ENCODE measurements at places on chromosomes 4 and X. TPM values are rescaled to one million over a fixed set of nuclear protein-coding genes. Genes with fewer than 3 reads are reported as not detected.

DNA sequence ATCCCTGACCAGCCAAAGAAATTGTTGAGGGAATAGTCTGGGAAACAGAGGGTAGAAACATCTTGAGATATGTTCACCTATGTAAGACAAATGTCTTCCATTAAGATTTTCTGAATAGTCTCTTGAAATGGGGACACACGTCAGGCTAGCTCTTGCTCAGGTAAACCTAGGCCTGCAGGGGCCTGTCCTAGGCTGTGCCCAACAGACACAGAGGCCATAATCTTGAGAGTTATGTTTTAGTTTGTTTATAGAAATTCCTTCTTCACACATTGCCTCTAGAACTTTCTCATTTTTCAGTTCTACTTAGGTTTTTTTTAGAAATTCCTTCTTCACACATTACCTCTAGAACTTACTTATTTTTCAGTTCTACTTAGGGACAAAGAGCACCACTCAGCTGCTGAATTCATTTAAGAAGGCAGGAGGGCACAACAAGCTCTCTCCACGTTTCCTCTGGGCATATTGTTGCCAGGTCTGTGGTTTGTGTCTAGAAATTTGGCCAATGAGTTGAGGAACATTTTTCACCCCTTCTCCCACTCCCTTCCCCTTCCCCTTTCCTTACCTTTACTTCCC lies 94.9 kb downstream of the ARHGAP24 start:
- peaks cover 2% of the 10 kb centered on the region for H3K4me1 ChIP-seq
- no peak overlapping the region for H3K4me3 ChIP-seq
- no peak for DNase-seq

- DNase-seq, result no peak
- no peaks in the 10 kb centered on the region for H3K27me3 ChIP-seq
- no peak overlapping the region for H3K4me3 ChIP-seq
- no peaks in the 10 kb centered on the region for H3K4me1 ChIP-seq
- no peaks in the 10 kb centered on the region for H3K36me3 ChIP-seq
These were observed 171.8 kb downstream of the ARAP2 start for GRCh38 chr4:36072529-36072928.

GRCh38 chr4:147768113-147768512 lies 36.2 kb downstream of the ARHGAP10 start:
- no peaks in the 10 kb centered on the region for H3K27me3 ChIP-seq
- no peak overlapping the region for H3K4me3 ChIP-seq
- H3K36me3 ChIP-seq, result no peaks in the 10 kb centered on the region
- peaks cover 8% of the 10 kb centered on the region for H3K4me1 ChIP-seq
- no peak for DNase-seq

DNA sequence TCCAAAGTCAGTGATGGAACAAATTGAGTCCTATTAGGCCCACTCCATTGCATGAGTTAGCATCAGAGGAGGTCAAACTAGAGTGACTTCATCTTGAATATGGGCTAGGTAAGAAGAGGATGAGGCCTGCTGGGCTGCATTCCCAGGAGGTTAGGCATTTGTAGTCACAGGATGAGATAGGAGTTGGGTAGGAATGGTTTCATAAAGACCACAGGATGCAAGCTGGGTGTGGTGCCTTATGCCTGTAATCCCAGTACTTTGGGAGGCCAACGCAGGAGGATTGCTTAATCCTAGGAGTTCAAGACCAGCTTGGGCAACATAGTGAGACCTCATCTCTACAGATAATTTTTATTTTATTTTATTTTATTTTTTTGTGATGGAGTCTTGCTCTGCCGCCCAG lies 26.8 kb downstream of the PDGFRA start:
- H3K27me3 ChIP-seq, result no peaks in the 10 kb centered on the region
- H3K27ac ChIP-seq, result no peak overlapping the region
- no peak for DNase-seq
- no peaks in the 10 kb centered on the region for H3K36me3 ChIP-seq
- H3K4me3 ChIP-seq, result no peak overlapping the region

DNA sequence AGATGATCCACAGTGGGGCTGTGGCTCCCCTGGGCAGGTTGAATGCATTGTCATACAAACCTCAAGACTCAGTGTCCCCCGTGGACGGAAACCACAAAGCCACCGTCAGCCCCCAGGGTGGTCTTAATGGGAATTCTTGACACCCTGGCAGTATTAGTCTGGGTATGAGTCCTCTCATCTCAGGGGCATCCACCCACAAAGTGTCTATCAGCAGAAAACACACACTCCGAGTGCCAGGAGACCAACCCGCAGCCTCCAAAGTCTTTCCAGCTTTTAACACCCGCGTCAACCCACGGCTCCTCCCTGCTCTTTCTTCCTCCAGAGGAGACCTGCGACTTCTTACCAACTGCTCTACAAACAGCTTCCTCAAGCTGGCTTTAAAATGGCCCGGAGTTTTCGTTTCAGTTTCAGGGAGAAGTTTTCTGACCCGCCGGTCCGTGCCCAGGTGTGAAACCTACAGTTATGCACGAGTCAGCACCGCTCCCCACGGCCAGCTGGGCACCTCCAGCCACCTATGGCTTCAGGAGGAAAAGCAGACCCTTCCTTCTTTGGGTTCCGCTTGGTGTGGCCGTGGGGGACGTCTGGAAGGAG lies 14.4 kb upstream of the ASMTL start:
- peaks cover 47% of the 10 kb centered on the region for H3K27me3 ChIP-seq
- DNase-seq, result peak; percentile 47
- no peaks in the 10 kb centered on the region for H3K4me1 ChIP-seq
- H3K4me3 ChIP-seq, result no peak overlapping the region
- no peak overlapping the region for H3K27ac ChIP-seq

DNA sequence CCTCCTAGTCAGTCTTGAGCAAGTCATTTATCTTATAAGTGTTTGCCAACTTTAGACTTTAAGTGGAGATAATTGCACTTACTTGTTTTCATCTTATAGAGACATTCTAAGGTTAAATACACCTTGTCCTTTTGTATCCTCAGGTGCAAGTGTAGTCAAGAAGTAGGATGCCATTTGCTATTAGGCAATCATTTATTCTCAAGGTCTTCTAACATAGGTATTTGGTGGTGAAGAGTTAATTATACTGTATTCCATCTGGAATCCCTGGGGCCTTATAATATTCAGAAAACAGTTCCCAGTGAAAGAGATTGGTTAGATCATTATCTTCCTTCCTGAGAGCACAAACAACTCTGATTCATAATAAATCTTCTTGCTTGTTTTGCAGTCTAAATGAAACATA lies 23.7 kb downstream of the SULT1E1 start:
- no peak overlapping the region for H3K4me3 ChIP-seq
- H3K27ac ChIP-seq, result no peak overlapping the region

DNA sequence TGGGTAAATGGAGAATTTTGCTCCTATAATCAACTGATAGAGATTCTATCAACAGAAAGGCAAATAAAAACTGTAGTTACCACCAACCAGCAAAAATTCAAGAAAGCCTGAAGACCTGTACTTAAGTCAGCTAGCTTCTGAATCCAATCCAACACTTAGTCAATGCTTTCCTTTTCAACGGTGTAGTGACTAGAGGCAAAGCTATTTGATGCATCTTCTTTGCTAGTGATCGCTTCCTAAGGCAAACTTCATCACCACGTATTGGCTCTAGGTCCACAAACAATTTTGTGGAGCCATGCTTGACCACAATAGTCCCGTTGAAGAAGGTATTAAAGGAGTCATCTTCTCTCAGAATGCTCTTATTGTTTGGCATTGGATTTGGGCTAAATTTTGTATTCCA lies 25.0 kb upstream of the UBA6 start:
- no peaks in the 10 kb centered on the region for H3K36me3 ChIP-seq
- no peaks in the 10 kb centered on the region for H3K27me3 ChIP-seq
- no peak overlapping the region for H3K4me3 ChIP-seq
- no peak for DNase-seq
- H3K27ac ChIP-seq, result no peak overlapping the region
- peaks cover 3% of the 10 kb centered on the region for H3K4me1 ChIP-seq

- no peaks in the 10 kb centered on the region for H3K36me3 ChIP-seq
- H3K27ac ChIP-seq, result no peak overlapping the region
- no peak overlapping the region for H3K4me3 ChIP-seq
- no peak for DNase-seq
- no peaks in the 10 kb centered on the region for H3K4me1 ChIP-seq
- no peaks in the 10 kb centered on the region for H3K27me3 ChIP-seq
These were observed 862.2 kb downstream of the TRIML1 start for GRCh38 chr4:189001283-189001970.

GRCh38 chrX:133053861-133054598 lies 42.9 kb downstream of the USP26 start:
- no peaks in the 10 kb centered on the region for H3K4me1 ChIP-seq
- no peak overlapping the region for H3K4me3 ChIP-seq
- H3K27ac ChIP-seq, result peak overlapping the region; percentile 66

- no peaks in the 10 kb centered on the region for H3K36me3 ChIP-seq
- H3K27me3 ChIP-seq, result no peaks in the 10 kb centered on the region
- H3K27ac ChIP-seq, result no peak overlapping the region
- DNase-seq, result no peak
- H3K4me3 ChIP-seq, result no peak overlapping the region
These were observed 7.4 kb upstream of the ADH4 start for GRCh38 chr4:99151452-99151851.

DNA sequence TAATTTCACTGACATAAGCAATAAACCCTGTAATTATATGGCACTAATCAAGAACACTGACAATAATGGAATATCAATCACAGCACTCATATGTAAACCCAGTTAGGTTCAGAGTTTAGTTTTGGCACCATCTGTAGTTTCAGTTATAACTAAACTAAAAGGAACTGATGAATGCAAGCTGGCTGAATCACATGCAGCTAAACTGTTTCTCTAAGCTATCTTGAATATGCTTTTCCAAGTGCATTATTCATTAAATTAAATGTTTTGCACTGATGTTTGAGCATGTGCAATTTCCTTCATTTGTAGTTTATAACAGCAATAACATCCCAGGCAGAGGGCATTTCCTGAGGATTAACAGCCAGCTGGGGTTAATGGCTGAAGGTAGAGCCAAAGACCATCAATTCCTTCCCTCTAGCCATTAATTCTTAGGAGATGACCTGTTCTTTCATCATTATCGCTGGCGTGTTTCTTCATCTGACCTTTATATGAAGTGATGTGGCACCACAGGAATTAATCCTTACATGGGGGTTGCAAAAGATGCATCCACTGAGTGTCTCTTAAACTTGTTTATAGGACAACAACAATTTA lies 562.8 kb upstream of the IGFBP7 start:
- H3K4me1 ChIP-seq, result peaks cover 3% of the 10 kb centered on the region
- no peak for DNase-seq
- H3K27ac ChIP-seq, result no peak overlapping the region
- H3K36me3 ChIP-seq, result no peaks in the 10 kb centered on the region

DNA sequence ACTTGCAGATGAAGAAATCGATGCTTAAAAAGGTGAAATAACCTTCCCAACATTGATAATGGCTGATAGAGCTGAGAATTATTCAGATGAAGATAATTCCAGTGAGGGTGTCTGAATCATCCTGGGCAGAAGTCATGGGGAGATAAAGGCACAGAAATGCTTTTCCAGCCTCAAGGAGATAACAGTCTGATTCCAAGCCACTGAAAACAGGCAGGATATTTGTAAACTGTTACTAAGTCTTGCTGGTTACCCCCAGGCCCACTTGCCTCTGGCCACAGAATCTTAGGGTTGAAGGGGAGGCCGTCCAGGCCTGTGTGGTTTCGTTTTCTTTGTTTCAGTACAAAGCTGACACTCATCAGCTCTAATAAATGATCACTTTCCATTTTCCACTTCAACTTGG lies 158.5 kb downstream of the SH3KBP1 start:
- H3K27ac ChIP-seq, result no peak overlapping the region
- no peak overlapping the region for H3K4me3 ChIP-seq
- H3K36me3 ChIP-seq, result no peaks in the 10 kb centered on the region
- no peak for DNase-seq

GRCh38 chr4:80926446-80926845 lies 104.1 kb upstream of the BMP3 start:
- H3K27ac ChIP-seq, result no peak overlapping the region
- peaks cover 9% of the 10 kb centered on the region for H3K27me3 ChIP-seq
- no peaks in the 10 kb centered on the region for H3K36me3 ChIP-seq
- H3K4me3 ChIP-seq, result no peak overlapping the region
- no peak for DNase-seq

GRCh38 chrX:12138361-12139313 lies at the start of gene FRMPD4:
Gene FRMPD4 (plus strand): TSS chrX:12138473. CDS start chrX:12138972, 499 bp downstream.
- no peaks in the 10 kb centered on the region for H3K36me3 ChIP-seq
- H3K4me1 ChIP-seq, result no peaks in the 10 kb centered on the region
- peak; percentile 84 for DNase-seq
- peak within 1 kb of the TSS; percentile 75 for H3K4me3 ChIP-seq
- peaks cover 46% of the 10 kb centered on the region for H3K27me3 ChIP-seq

DNA sequence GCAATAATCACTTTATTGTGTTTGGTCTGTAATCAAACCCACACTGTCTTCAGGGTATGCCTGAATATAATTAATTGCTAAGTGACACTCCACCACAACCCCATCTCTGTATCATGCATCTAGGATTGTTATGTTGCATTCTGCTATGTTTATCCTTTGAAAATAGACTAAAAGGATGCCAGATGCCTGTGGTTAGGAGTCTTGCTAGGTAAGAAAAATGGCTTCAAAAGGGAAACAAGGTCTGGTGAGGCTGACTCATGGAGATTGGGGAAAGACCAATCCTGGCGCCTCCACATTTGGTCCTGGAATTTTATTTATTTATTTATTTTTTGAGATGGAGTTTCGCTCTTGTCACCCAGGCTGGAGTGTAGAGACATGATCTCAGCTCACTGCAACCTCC lies 360.5 kb upstream of the SLC7A11 start:
- no peak for DNase-seq
- no peak overlapping the region for H3K27ac ChIP-seq
- no peaks in the 10 kb centered on the region for H3K4me1 ChIP-seq
- no peak overlapping the region for H3K4me3 ChIP-seq
- no peaks in the 10 kb centered on the region for H3K27me3 ChIP-seq

- H3K27me3 ChIP-seq, result no peaks in the 10 kb centered on the region
- peaks cover 7% of the 10 kb centered on the region for H3K4me1 ChIP-seq
- DNase-seq, result no peak
- H3K36me3 ChIP-seq, result no peaks in the 10 kb centered on the region
- no peak overlapping the region for H3K27ac ChIP-seq
These were observed 927.5 kb upstream of the INTU start for GRCh38 chr4:126705266-126705665.

- no peak overlapping the region for H3K27ac ChIP-seq
- H3K4me3 ChIP-seq, result peak overlapping the region; percentile 25
- no peak for DNase-seq
- peaks cover 5% of the 10 kb centered on the region for H3K4me1 ChIP-seq
- H3K36me3 ChIP-seq, result peaks cover 88% of the 10 kb centered on the region
These were observed 7.8 kb downstream of the MSMO1 start for GRCh38 chr4:165335163-165335703.

- H3K4me3 ChIP-seq, result no peak overlapping the region
- no peaks in the 10 kb centered on the region for H3K36me3 ChIP-seq
- no peak for DNase-seq
These were observed 42.7 kb upstream of the RASSF6 start for GRCh38 chr4:73662709-73663546.

GRCh38 chrX:39753293-39753996 lies 344.3 kb downstream of the BCOR start:
- no peak overlapping the region for H3K27ac ChIP-seq
- peak; percentile 82 for DNase-seq
- no peaks in the 10 kb centered on the region for H3K27me3 ChIP-seq
- H3K36me3 ChIP-seq, result no peaks in the 10 kb centered on the region
- H3K4me3 ChIP-seq, result no peak overlapping the region
- H3K4me1 ChIP-seq, result no peaks in the 10 kb centered on the region

GRCh38 chrX:68980906-68981616 lies 152.2 kb downstream of the EFNB1 start:
- DNase-seq, result no peak
- no peaks in the 10 kb centered on the region for H3K27me3 ChIP-seq
- no peak overlapping the region for H3K27ac ChIP-seq
- H3K4me1 ChIP-seq, result no peaks in the 10 kb centered on the region
- no peak overlapping the region for H3K4me3 ChIP-seq

The RFC1 gene
- 62.1 TPM for total RNA-seq

The CCSER1 gene
- 1.1 TPM for total RNA-seq

The HMGB2 gene
- 401 TPM for total RNA-seq

The C1QTNF7 gene
- not detected for total RNA-seq

The ADAMTS3 gene
- total RNA-seq, result 13.3 TPM

Data from endodermal cell (in vitro differentiated cells).